ENCODE measurements at places on chromosomes 6 and 20.

DNA sequence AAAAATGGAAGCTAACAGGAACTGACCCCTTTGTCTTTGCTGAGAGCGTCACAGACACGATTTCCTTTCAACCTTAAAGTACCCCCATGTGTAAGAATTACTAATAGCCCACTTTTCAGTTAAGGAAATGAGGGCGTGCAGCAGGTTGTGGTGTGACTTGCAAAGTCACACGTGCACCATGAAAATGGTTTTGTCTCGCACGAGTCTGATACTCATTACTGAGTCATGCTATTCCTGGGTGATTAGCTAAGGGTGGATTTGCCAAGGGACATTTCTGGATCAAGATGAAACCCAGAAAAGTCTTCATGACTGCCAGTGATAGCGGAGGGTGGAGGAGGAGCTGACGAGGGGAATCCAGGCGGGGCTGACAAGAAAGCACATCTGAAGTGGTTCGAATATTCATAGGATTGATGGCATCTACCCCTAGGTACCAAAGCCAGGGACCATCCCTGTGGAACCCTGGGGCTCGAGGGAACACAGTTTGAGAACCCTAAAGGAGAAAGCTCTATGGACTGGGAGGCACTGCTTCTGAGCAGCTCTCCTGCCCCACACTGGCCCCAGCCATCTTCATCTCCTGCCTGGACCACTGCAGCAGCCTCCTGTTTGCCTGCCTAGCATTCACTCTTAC, 12.1 kb upstream of the NFATC2 start:
- no peak for DNase-seq

DNA sequence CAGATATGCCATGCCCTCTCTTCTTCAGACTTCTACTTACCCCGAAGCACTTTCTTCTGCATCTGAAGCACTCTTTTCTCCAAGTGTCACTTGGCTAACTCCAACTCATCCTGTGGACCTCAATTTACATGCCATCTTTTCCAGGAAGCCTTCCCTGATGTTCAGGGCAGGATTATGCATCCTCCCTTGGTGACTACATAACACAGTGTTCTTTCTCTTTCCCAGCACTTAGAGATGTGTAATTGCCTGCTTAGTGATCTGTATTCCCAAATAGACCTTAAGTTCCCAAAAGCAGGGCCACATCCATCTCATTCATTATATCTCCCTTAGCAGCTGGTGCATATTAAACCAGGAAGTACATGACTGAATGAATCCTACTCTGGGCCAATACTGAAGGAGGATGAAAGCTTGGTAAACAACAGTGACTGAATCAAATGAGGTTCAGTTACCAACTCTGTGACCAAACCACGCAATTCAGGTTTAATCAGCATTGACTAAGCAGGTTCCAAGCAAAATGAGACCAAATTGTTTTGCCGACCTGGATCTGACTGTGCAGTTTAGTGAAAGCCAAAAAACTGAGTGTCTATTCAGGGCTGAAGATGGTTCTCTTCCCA, 121.4 kb upstream of the TCF21 start:
- no peak for DNase-seq

DNA sequence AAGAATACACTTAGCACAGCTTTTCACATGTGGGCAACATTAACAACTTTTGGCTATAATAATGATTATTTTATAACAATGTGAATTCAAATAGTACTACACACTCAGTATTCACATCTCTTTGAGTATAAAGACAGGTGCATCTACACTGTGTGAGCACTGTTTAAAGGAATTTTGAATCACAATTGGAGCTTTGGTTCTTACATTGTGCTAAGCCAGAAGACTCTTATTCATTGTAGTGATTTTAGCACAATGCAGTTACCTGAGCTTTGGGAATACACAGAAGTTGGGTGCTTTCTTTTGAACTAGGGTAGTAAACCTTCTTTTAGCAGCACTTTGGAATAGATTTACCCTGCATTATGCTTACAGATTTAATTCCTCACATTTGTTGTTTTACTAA, 20.5 kb downstream of the RIMS1 start:
- DNase-seq: no peak

- DNase-seq: no peak
These were observed 214.5 kb upstream of the SASH1 start for GRCh38 chr6:148128014-148128730.

GRCh38 chr6:161256407-161256806, 17.5 kb downstream of the AGPAT4 start:
- no peak for DNase-seq

DNA sequence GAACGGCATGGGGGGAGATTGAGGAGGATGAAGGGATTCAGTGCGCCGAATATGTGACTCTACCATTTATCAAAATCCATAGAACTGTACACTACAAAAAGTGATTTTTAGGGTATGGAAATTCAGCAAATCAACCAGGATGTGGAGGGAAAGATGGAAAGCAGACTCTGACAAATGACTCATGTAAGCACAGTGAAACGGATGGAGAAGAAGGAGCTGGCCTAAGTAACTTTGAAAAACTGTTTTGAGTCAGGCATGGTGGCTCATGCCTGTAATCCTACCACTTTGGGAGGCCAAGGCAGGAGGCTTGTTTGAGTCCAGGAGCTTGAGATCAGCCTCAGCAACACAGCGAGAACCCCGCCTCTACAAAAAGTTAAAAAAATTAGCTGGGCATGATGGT, 39.2 kb downstream of the MUC22 start:
- DNase-seq: no peak

DNA sequence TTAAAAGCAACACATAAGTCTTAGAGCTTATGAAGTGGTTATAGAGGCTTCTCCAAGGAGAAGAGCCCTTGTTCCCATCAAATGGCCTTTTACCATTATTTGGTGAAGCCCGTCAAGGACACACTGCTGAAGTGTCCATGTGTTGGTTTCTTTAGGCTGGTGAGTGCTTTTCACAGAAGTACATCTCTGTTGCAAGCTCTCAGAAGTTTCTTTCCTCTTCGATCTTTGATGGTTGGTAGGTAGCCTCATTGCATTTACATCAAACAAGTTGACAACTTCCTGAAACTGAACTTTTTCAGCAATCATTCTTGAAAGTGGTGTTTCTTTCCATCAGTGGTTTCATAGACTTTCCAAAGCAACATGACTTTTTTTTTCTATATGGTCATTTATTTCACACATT, 465.6 kb downstream of the HDGFL1 start:
- DNase-seq: no peak

- DNase-seq: no peak
These were observed 284.2 kb upstream of the CHD6 start for GRCh38 chr20:41902346-41902745.

DNA sequence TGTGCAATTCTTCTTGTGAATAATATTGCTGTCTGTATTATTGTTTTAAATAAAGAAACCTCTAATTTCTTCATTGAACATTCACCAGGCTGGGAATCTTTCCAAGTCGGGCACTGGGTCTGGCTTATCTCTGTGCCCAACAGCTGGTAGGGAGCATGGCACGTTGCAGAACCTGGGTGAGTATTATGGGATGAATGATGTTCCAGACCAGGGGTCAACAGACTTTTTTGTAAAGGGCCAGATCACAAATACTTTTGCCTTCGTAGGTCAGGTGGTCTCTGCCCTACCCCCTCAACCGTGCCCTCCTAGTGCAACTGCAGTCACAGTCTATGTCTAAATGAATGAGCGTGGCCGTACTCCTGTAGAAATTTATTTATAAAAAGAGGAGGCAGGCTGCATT, 81.6 kb upstream of the FOXQ1 start:
- DNase-seq: no peak

DNA sequence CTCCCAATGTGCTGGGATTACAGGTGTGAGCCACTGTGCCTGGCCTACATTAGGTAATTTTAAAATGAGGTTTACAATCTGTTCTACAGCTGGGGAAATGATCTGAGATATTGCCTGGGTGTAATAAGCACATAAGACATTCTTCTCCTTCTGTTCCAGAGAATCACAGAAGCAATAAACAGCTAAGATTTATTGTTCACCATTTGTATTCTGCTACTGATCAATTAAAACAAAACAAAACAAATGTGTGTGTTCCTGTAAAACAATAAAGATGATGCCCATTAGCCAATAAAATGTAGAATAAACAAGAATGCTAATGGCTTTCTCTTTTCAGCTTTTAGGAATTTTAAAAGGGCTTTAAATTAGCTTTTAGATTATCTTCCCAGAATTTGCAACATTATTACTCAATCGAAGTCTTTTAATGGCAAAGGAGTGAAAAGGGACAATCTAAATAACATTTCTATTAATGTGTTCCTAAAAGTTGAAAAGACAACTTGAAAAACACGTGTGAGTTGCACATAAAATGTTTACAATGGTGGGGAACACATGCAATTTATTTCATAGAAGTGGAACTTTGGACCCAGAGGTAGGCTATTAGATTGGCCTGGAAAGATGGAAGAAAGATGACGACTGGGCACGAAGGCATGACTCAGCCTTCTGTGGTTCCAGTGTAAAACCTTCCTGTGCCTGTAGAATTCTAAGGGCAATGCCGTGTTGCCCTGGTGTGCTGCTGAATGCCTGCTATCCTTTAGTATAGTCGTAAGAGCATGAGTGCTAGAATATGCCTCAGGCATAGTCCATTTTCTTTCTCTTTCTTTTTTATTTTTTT, 29.0 kb upstream of the DEK start:
- DNase-seq: no peak

DNA sequence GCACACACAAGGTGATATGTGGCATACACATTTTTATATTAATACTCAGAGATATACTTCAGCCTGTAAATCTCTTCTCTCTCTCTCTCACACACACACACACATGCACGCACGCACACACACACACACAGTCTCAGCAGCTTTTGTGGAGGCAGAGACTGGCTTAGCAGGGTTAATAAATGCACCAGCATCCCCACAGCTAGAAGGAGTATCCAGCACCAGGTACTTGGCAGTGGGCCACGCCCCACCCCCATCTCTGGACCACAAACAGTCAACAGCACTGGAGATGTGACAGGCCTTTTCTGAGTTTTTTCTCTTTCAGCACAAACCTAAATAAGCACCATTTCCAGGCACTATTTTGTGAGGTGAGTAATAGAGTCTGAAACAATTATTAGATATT, 47.3 kb upstream of the LRFN2 start:
- DNase-seq: no peak

DNA sequence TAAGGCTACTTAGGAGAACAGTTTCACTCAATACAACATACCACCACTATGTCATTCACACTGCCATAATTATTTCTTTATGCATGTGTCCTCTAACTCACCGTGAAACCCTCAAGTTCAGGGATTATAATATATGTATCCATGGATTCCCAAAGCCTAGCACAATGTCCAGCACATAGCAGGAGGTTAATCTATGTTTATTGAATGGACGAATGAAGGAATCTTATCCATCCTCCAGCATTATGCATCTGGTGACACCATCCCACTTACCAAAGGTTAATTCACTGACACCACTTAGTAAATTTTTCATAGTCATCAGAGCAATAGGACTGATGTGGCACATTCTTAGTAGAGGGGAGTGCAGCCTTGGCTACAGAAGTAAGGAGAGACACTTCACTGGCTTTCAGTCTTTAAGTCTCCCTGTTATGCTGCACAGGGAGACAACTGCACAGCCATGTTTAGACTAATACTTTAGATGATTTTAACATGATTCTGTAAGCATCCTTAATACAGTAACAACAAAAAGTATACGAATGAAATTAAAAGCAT, 49.7 kb downstream of the EPHA7 start:
- DNase-seq: no peak

GRCh38 chr6:44264154-44265006, 971 bp downstream of the NFKBIE start:
- DNase-seq: no peak

- DNase-seq: no peak
These were observed 278.1 kb upstream of the JAG1 start for GRCh38 chr20:10951904-10952303.

GRCh38 chr6:113763876-113764275, 93.3 kb upstream of the MARCKS start:
- no peak for DNase-seq
